Stimulated activated CD4-positive, alpha-beta T cell treated with anti-CD3 and anti-CD28 coated beads, Interleukin-1b, Interleukin-23, amount 100 ng/mL, for 48 hours (primary cell): ENCODE measurements at places on chromosomes 7 and 10.

GRCh38 chr7:83882551-83882950 lies 233.6 kb upstream of the SEMA3E start:
- no peak for DNase-seq

- no peak for DNase-seq
Observed at GRCh38 chr7:39664057-39664456, 40.7 kb downstream of the RALA start.

- DNase-seq: no peak
Observed at GRCh38 chr7:50856231-50856630, 73.5 kb upstream of the GRB10 start.

GRCh38 chr7:149725916-149726315 lies 47.5 kb downstream of the ZNF467 start:
- DNase-seq: no peak
